ENCODE measurements at places on chromosomes 2 and 18.

GRCh38 chr18:79887181-79888000 is 64.1 kb downstream of the SLC66A2 start:
- no peak for DNase-seq

DNA sequence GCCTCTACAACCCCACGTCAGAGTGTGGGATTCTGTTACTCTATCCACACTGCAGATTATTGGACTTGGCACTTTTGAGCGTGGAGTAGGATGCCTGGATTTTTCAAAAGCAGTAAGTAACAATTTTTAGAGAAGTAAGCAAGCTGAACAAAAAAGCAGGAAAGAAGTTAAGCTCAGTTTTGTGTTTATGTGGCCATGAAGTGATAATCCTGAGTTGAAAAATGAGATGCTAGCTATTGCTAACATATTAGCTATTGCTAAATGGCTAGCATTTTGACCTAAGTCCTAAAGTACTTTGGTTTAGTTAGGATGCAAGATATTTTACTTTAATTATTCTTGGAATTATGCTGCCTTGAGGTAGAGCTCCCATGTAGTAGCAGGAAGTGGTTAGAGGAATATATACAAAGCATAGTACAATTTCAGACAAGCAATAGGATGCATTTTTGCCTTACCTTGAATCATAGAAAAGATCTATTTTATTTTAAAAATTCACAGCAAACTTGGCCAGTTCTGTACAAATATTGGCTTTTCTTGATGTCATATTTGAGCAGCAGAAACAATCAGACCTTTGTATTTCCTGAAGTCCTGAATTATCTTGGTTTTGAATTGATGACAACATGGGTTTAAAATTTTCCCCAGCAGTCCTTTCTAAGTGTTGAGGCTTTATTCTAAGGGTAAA is 74.6 kb downstream of the COX7A2L start:
- no peak for DNase-seq

- no peak for DNase-seq
Measured at GRCh38 chr2:158234497-158234896, 132.8 kb downstream of the UPP2 start.

DNA sequence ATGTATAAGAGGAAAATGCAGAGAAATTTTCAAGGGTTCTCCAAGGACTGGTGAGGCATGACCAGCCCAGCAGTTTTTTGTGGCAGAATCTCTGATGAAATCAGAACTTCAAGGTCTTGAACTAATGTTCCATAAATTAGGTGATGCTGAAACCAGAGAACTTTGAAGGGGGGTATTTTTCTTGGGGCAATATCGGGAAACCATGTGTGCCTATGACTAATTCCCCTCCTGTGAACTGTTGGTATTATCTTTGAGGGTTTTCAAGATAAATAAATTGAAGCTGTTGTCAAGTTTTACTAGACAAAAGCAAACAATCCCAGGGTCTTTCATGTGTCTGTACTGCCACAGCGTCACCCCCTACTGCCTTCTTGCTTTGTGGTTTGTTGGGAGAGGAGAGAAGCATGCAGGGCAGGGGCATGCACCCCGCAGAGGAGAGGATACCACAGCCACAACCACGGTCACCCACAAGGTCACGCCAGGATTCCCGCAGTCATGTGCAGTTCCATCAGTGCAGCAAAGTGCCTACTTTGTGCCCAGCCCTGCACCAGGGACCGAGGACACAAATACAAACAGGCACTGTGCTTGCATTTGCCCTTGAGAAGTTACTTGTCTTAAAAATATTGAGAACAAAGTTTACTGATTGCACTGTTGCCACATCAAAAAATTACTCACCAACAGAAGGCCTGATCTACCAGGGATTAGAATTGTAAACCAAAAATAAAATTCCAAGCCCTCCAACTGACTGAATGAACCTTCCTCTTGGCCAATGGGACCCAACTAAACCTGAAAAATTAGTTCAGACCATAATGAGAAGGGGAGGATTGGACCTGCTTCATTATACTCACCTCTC is 413.3 kb upstream of the TRIB2 start:
- peak; percentile 85 for DNase-seq

- no peak for DNase-seq
Measured at GRCh38 chr2:172305066-172305465, 122.3 kb upstream of the ITGA6 start.

DNA sequence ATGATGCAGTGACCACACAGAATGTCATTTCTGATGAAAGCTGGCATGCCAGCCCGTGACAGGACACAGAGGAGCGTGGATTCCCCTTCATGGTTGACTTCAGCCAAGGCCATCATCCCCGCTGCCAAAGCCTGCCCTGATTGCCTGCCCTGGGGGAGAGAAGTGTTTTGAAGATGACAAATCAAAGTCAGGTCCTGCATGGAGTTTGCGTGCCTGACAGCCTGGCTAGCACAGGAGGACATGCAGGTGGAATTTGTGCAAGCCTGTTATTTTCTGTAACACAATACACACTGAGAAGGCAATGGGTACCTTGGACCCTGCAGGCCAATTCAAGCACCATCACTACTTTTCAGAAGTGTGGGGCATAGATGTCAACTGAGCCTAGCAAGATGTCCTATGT is 5.4 kb upstream of the IL1R2 start:
- DNase-seq, result no peak

DNA sequence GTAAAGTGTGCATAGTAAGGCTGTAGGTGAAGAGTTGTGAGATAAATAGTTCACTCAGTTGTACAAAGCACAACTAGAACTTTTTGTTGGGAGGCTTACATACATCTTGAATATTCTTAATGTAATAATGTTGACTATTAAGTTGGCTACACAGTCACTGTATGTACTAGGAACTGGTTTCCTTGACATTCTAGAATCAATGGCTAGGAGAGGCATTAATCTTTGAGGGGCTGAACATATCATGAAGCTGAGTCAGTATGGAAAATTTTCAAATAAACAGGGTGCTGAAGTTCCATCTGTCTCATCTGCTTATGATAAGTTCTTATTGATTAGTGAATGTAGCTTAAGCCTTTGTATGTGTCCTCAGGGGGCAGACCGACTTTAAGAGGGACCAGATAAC is 23.4 kb downstream of the METTL21A start:
- peak; percentile 5 for DNase-seq

GRCh38 chr2:120220756-120221155 is 2.4 kb downstream of the TMEM185B start:
- DNase-seq, result no peak

DNA sequence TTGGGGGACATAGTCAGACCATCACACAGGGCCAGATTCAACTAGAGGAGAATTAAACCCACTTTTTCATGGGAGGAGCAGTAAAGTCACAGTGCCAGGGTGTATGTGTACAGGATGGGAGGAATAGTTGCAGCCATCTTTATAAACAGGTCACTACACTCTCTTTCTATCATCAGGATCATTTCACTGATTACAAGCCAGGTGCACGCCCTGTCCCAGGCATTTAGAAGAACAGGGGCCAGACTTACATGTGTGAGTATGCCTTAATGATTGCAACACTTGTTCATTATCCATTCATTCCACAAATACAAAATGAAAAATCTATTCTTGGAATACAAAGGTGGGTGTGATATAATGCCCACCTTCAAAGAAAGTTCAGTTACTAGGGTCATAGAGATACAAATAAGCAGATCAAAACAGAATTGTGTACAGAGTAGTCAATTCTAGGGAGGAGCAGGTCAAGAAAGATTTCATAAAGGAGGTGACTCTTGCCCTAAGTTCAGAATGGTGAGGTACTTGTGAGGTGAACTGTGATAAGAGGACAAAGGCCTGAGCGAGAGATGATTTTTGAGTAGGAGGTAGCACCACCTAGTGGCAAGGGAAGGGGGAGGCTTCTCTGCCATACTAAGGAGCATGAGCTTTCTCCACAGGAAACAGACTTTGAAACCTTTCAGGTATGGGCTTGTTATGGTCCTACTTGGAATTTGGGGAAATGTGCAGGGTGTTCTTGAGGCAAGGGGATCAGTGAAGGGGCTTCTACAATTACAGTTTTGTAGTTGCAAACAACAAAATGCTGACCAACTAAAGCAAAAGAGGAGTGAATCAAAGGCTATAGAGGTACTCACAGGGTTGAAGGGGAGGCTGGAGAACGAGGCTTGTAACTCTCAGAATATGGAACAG is 156.3 kb downstream of the SUCLG1 start:
- DNase-seq, result peak; percentile 49

- DNase-seq, result no peak
Measured at GRCh38 chr2:203246646-203247045, 7.8 kb downstream of the CYP20A1 start.

- peak; percentile 76 for DNase-seq
Measured at GRCh38 chr2:205321231-205321630, 361.1 kb upstream of the NRP2 start.
